GM23248 (cell line): ENCODE measurements at places on chromosomes 11 and 22.
A peak's percentile ranks its signal among the peaks of the same experiment; 100 is the strongest.

DNA sequence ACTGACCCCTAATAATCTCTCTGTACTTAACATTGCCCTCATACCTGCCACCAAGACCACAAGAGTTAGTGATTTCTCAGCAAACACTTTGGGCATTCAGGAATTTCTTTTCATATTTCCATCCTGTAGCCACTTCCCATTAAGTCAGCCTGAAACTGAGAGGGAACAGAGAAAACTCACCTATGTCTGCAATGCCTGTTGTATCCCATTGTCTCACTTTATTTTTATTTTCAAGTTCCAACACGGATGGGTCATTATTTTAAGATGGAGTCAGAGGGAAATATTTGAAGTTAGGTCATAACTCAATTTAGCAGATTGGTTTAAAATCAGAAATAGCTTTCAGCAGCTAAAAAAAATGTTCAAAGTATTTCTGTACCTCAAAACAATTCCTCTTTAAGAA, 937.8 kb upstream of the CHORDC1 start:
- DNase-seq, result no peak

GRCh38 chr11:34266090-34266912, 91.5 kb downstream of the ABTB2 start:
- DNase-seq, result peak; percentile 86

GRCh38 chr11:44621140-44621681, 55.7 kb downstream of the CD82 start:
- peak; percentile 75 for DNase-seq

GRCh38 chr11:24142062-24142461, 354.8 kb upstream of the LUZP2 start:
- no peak for DNase-seq

- no peak for DNase-seq
Measured at GRCh38 chr11:79332017-79332416, 108.8 kb downstream of the TENM4 start.

DNA sequence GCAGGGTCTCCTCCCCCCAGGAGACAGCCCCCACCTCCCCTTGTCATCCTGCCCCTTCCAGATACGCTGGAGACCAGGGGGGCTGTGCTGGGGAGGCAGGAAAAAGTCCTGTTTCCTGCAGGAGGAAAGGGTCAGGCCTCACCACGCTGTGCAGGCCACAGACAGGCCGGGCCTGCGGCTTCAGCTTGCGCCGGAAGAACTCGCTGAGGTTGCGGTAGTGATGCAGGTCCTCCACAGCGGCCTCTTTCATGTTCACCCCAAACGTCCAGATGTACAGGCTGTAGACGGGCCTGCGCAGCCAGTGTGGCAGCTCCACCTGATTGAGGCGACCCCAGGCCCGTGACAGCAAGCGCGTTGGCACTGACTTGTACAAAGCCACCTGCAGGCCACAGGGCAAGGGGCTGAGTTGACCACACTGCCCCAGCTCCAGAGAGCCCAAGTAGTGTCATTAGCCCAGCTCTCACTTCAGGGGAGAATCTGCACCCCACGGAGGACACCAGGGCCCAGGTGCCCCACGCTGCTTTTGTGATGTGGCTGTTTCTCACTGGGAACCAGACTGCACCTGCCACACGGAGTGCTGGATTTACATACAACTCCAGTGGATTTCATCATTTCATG, 40.4 kb downstream of the PISD start:
- DNase-seq, result no peak

DNA sequence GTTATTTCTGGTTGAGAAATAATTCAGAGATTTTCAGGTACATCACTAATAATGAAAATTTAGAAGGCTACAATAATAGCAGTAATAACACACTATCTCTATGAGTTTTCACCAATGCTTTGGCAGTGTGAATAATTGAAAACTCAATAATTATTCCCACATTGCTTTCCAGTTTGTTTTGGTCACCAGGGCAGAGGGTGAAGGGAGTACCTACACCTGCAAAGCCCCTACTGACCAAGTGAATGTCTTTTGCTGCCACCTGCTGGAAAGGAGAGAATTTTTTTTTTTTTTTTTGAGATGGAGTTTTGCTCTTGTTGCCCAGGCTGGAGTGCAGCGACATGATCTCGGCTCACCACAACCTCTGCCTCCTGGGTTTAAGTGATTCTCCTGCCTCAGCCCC, 3.2 kb downstream of the NELL1 start:
- DNase-seq, result no peak

DNA sequence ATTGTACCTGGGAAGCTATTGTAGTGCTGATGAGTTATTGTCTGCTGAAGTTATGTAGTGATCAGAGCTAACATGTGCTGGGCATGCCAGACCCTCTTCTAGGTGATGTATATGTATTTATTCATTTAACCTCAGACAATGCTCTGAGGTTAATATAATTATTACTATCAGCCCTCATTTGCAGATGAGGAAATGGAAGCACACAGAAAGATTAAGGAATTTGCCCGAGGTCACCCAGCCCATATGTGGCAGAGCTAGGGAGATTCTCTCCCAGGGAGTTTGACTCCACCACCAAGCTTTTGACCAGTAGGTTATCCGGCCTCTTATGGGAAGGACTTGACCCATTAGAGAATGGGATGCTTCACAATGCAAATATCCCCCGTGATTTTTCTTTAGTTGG, 114.2 kb upstream of the NAV2 start:
- no peak for DNase-seq

- no peak for DNase-seq
Measured at GRCh38 chr22:20963201-20964052, 3.6 kb upstream of the AIFM3 start.

DNA sequence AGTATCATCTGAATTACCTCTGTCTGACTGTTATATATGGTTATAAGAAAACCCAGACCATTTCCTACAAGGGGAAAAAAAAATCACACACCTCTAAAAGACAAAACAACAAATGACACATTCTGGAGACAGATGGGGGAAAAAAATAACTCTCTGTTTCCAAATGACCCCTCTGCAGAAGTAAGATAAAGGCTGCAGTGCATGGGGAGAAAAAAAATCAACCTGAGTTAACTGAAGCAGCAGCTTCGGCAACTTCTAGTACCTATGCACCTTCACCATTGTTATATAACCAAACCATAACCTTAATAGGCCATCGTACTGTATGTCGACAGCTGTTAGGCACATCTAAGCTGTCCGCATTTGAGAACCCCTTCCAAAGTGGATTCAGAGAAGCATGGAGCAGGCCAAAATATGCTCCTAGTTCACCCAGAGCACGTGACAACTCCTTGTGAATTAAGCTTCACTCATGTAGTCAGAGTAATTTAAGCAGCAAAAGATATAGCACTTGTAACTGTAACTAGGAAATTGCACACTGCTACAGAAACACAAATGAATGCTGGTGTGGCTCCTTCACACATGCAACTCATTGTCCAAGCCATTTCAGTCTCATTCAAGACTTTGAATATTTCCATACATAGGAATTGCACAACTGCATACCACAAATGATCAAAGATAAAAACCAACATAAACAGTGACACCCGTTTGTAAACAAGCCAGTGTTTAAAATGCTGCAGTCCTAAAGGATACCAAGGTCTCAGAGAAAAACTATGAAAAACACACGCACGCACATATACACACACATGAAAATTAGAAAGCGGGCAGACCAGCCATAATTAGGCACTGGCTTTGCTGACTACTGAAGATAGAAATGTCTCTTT, 2.7 kb downstream of the SIK3 start:
- peak; percentile 74 for DNase-seq

- DNase-seq, result peak; percentile 14
Measured at GRCh38 chr22:40595497-40596234, 40.9 kb downstream of the MRTFA start.

- DNase-seq, result peak; percentile 77
Measured at GRCh38 chr22:36471341-36471821, 10.1 kb downstream of the TXN2 start.

- DNase-seq, result peak; percentile 76
Measured at GRCh38 chr22:33781411-33781810, 138.9 kb downstream of the LARGE1 start.

DNA sequence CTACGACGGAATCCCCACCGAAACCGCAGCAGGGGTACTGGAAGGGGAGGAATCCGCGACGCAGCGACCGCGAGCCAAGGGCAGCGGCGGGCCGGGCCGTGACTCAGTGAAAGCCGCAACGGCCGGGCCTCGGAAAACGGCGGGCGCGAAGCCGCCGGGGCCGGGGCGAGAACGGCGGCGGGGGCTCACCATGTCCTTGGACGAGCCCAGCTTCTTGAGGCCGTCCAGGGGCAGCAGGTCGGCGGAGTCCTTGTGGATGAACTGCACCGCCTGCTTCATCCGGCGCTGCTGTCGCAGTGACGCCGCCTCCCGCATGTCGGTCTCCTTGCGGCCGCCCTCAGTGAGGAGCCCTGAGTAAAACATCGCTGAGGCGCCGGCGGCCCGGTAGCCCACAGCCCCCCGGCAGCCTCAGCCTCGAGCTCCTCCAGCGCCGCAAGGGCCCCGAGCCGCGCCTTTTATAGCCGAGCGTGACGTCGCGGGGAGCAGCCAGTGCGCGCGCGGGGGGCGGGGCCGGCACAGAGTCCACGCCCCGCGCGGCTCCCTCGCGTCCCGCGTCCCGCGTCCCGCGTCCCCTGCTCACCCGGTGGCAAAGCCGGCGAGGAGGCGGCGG, at the start of gene NRIP3:
NRIP3 (minus strand) TSS at position 429 of the 610 bp plus-strand sequence; CDS start at position 363, 66 bp downstream.
- DNase-seq, result peak; percentile 81

DNA sequence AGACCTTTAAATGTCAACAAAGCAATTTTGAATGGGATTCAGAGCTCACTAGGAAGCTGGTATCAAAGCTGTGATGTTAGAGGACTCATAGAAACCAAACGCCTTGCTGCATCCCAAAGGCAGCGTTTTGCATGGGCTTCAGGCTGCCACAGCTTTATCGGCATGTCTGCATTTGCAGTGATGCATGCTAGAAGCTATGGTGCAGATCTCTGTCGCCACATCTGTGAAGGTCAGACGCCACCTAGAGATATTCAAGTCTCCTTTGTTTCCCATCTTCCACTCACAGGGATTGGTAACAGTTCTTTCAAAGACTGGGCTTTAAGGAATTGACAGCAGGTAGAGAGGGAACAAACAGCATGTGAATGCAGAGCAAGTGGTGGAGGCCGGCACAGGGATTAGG, 47.8 kb downstream of the NTM start:
- DNase-seq, result no peak

DNA sequence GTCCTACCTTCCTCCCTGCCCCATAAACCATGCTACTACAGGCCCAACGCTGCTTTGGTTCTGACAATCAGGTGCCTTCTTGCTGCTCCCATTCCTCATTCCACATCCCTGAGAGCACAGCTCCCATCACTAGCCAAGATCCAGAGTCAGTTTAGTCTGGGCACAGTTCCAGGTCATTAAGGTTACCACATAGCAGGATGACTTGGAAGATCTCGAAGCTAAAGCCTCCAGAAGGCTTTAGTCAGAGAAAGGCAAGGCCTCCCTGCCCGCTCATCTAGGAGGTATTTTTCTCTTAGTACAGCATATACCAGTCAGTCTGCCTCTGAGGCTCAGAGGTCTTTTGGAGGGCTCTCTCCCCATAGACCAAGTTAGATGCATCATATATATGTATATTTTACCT, 30.3 kb downstream of the TRIM66 start:
- peak; percentile 97 for DNase-seq

- peak; percentile 69 for DNase-seq
Measured at GRCh38 chr11:8081591-8082250, 710 bp downstream of the TUB start.

DNA sequence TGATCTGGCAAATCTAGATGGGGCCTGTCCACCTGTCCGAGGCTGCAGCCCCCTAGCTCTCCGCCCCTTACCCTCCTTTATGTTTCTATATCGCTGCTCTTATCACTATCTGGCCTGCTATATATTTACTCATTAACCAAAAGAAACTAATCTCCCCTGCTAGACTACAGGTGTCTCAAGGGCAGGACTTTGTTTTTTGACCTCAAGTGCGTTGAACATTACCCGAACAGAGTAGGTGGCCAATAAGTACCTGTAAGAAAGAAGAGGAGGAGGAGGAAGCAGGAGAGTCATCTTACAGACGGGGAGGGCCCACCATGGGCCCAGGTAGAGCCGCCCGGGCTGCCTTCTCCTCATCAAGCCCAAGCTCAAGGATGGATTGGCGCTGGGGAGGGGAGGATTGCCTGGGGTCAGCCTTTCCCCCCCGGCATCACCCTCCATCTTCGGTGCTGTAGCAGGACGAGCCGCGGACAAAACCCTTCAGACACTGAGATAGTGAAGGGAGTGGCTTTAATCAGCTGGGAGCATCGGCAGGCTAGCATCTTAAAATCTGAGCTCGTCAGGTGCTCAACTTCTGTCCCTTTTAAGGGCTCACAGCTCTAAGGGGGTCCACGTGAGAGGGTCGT, 1.2 kb upstream of the P2RY6 start:
- no peak for DNase-seq

DNA sequence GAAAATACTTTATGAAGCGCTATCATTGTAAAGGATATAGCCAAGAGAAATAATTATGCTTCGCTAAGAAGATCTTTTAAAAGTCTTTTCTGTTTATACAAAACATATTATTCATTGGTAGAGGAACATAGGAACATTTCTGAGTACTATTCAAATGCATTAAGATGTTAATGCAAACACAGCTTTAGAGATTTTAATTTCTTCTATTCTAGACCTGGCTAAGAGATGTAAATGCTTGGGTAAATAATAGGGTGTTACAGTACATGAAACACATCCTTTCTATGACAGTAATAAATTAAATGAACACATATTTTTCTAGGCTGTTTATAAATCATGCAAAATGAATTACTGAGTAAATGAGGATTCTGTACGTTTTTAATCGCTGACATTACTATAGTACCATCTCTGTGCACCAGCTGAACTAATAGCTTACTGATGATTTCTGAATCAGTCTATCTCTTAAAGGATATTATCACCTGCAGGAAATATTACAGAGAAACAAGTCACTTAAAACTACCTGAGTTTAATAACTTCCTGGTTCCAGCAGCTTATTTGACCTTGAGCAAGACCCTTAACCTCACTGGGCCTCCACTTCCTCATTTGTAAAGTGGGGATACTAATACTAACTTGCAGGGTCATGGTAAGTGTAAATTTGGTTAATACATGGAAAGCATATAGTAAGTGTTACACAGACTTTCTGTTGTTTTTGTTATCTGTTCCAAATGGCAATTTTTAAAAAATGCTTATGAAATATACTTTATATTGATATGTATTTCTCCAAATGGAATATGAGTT, 344.9 kb downstream of the DYNC2H1 start:
- DNase-seq, result no peak
